ENCODE measurements at places on chromosomes 13 and 19. TPM values are rescaled to one million over a fixed set of nuclear protein-coding genes. Genes with fewer than 3 reads are reported as not detected.

The C2CD4C gene
- total RNA-seq, result not detected

The PSG3 gene
- total RNA-seq, result not detected

The HSPB6 gene
- total RNA-seq, result 44.7 TPM

The IZUMO2 gene
- not detected for total RNA-seq

The ZNF823 gene
- 5.1 TPM for total RNA-seq

The SHISA7 gene
- not detected for total RNA-seq

All from smooth muscle cell of the coronary artery (primary cell).